Left ventricle myocardium inferior (tissue), 1 donor: ENCODE measurements at places on chromosomes 7 and 10. TPM values are rescaled to one million over a fixed set of nuclear protein-coding genes. Genes with fewer than 3 reads are reported as not detected.

The ZP3 gene
- total RNA-seq, result not detected

DNA sequence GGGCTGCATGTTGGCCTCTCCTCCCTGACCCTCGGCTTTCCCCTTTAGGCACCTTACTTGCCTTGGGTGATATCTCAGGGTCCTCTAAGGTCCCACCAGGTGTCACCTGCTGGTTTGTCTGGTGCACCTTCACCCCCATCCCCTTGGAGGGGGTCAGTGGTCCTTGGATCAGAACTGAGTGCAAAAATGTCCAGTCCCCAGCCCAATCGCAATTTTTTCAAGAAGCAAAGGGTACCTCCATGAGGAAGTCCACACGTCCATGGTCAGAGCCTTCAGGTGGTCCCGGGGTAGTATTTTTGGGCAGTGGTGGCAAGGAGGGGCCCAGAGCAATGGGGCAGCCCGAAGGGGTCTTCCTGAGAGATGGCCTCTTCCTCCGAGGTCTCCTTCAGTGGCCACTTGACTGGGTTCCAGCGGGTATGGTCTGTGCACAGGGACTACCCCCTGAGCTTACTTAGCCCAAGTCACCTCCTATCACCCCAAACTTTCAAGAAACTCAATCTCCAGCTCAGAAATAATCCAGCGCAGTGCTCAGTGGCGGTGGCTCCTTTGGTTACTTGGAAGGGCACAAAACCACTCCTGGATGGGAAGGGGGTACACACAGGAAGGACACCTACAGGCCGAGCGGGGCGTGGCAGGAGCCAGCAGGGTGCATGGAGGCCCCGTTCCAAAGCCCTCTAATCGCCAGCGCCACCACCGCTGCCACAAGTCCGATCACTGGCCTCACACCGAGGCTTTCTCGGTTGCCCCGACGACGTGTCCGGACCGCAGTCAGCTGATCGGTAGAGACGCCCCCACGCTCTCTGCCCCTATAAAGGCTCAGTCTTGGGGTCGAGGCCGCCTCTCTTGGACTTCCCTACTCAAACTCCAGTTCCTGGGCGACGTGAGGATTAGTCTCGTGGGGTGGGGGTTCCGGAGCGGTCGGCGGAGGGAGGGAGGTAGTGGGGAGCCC, 4.5 kb downstream of the SAP25 start:
- DNase-seq, result no peak

DNA sequence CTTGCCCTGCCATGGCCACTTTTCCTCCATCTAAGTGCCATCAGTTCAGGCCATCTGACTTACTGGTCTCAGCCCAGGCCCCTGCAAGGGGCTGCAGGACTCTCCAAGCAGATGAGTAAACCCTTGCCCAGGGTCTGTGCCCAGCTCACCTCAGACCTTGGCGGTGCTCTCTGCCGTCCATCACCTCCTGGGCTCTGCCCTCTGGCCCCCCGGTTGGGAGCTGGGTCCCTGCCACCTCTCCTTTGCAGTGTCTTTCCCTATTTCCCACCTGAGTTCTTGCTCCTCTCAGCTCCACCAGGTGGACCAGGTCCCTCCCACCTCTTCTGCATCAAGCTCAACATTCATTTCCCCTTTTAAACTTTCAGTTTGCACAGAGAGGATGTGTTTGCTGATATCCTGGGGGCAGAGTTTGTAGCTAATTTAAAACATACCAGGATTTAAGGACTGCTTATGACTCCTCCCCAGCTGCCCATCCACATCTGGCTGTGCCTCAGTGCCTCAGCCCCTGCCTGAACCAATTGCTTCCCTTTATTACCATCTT, 135.5 kb downstream of the SLIT1 start:
- DNase-seq, result no peak

The TRPV5 gene
- total RNA-seq, result not detected

The IDI2 gene
- 0.33 TPM for total RNA-seq

DNA sequence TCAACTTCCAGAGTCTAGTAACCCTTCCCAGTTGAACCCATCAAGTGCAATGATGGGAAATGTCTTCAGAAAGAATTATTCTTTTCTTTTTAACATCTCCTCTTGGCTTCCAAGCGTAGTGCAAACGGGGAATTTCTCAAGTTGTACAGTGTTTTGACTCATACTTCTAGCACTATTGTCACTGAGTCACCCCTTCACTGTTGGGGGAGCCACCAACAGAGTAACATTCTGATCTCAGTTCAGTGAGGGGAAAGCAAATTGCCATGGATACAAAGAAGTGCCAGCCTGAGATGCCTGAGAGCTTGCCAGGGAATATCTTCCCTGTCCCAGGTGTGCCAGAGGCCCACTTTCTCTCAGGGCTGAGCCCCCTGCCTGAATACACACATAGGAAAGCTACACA, 31.0 kb downstream of the CYP3A5 start:
- DNase-seq, result no peak

GRCh38 chr7:80307227-80307856, 172.7 kb downstream of the GNAI1 start:
- DNase-seq, result no peak

DNA sequence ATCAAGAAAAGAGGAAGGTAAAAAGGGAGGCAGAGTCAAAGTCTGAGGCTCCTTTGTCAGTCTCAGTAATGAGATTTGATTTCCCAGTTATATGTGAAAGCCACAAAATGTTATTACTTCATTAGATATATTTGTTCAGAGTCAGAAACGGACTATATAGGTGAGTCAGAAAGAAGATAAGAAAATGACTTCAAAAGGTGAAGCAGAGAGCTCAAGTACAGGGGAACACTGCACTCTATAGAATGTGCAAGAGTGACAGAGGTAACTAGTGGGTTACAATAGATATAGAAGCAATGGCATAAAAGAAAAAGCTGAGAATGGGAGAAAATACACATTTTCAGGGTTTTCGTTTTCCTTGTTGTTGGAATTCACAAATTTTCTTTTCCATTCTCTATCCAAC, 43.3 kb downstream of the DGKB start:
- no peak for DNase-seq

GRCh38 chr10:19719284-19719683, 96.9 kb upstream of the PLXDC2 start:
- DNase-seq, result no peak

- DNase-seq, result no peak
Measured at GRCh38 chr7:57482-58255, 134.7 kb upstream of the FAM20C start.

DNA sequence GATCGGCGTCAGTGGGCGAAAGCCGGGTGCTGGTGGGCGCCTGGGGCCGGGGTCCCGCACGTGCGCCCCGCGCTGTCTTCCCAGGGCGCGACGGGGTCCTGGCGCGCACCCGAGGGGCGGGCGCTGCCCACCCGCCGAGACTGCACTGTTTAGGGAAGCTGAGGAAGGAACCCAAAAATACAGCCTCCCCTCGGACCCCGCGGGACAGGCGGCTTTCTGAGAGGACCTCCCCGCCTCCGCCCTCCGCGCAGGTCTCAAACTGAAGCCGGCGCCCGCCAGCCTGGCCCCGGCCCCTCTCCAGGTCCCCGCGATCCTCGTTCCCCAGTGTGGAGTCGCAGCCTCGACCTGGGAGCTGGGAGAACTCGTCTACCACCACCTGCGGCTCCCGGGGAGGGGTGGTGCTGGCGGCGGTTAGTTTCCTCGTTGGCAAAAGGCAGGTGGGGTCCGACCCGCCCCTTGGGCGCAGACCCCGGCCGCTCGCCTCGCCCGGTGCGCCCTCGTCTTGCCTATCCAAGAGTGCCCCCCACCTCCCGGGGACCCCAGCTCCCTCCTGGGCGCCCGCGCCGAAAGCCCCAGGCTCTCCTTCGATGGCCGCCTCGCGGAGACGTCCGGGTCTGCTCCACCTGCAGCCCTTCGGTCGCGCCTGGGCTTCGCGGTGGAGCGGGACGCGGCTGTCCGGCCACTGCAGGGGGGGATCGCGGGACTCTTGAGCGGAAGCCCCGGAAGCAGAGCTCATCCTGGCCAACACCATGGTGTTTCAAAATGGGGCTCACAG, 1.1 kb downstream of the EGFR start:
- DNase-seq, result peak; percentile 24

- DNase-seq, result no peak
Measured at GRCh38 chr7:78279032-78279431, 480.5 kb downstream of the PHTF2 start.

DNA sequence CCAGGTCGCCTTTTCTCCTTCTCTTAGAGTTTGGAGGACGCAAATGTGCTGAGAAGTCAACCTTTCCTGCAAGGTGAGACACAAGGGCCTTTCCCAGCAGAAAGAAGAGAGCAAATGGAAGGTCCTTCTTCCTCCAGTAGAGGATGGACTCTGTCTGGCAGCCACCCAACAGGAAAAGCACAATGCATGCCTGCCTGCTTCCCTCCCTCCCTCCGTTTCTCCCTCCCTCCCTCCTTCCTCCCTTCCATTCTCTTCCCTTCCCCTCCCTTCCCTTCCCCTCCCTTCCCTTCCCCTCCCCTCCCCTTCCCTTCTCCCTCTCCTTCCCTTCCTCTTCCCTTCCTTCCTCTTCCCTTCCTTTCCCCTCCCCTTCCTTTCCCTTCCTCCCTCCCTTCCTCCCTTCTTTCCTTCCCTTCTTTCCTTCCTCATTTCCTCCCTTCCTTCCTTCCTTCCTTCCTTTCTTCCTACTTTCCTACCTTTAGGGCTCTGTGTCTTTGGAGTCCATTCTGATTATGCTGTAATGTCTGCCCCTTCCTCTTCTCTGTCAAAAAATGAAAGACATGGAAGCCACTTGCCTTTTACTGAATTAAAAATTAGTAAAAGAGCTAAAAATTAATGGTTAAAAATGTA, 66.4 kb downstream of the TRUB1 start:
- DNase-seq, result no peak

The ZNF365 gene
- 0.60 TPM for total RNA-seq

The UTF1 gene
- total RNA-seq, result not detected

The RGR gene
- 0.19 TPM for total RNA-seq

GRCh38 chr7:155665957-155666287, 21.5 kb downstream of the RBM33 start:
- no peak for DNase-seq

- no peak for DNase-seq
Measured at GRCh38 chr10:74662635-74663034, 163.8 kb upstream of the KAT6B start.

DNA sequence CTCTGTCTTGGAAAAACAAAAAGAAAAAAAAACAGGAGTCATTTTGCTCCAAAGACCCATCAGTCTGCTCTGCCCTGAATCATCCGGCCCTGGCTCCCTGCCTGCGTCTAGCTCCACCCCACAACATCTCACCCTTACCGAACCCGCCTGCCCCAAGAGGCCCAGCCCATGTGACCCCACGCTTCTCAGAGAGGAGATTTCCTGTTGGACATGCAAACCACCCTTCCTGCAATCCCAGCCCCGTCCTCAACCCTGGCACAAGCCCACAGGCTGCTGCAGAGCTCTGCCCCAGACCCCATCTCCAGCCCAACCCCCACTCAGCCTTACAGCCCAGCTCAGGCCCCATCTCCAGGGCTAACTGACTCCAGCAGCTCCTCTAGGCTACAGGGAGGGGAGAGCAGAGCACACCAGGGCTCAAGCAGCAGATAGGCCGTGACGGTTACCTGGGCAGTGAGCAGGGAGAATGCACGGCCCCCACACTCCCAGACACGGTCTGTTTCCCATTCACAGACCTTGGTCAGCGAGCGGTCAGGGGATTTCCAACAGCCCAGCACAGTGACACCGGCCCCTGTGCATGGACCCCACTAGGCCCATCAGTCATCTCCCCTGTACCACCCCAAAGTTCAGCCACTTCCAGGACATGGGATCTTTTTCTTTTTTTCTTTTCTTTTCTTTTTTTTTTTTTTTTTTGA, 69.9 kb upstream of the GTF2I start:
- DNase-seq, result peak; percentile 89

DNA sequence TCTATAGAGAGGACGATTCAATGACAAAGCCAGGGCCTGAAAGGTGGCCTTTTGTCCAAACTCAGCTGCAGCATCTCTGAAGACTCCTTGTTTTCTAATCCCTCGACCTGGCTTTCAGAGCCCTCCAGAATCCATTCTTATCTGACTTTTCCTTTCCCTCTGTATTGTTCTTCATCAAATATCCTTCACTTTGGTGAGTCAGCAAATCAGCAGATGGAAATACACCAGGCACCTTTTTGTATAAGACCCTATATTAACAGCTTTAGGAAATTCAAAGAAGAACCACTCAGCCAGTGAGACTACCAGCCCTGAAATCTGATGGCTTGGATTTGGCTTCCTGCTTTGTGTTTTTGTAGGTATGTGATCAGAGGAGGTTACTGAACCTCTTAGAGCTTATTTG, 81.9 kb upstream of the RAB11FIP2 start:
- DNase-seq, result no peak

- no peak for DNase-seq
Measured at GRCh38 chr7:7427363-7427762, 108.3 kb downstream of the COL28A1 start.

GRCh38 chr7:69749372-69749979, 151.2 kb downstream of the AUTS2 start:
- DNase-seq, result no peak

GRCh38 chr7:42065942-42066341, 171.1 kb downstream of the GLI3 start:
- DNase-seq, result no peak

The OR2A12 gene
- total RNA-seq, result not detected

The GDF2 gene
- not detected for total RNA-seq

The CFAP69 gene
- 3.8 TPM for total RNA-seq

The BAMBI gene
- 15.4 TPM for total RNA-seq

- no peak for DNase-seq
Measured at GRCh38 chr7:475425-475728, 44.3 kb downstream of the PDGFA start.

- no peak for DNase-seq
Measured at GRCh38 chr7:40880581-40880980, 745.8 kb downstream of the SUGCT start.

The CFAP46 gene
- 0.99 TPM for total RNA-seq

The STK31 gene
- total RNA-seq, result not detected

GRCh38 chr10:6058682-6059475, 3.3 kb downstream of the IL2RA start:
- no peak for DNase-seq

The ZNF655 gene
- 26.1 TPM for total RNA-seq
